ENCODE measurements at places on chromosomes 3 and 15.

DNA sequence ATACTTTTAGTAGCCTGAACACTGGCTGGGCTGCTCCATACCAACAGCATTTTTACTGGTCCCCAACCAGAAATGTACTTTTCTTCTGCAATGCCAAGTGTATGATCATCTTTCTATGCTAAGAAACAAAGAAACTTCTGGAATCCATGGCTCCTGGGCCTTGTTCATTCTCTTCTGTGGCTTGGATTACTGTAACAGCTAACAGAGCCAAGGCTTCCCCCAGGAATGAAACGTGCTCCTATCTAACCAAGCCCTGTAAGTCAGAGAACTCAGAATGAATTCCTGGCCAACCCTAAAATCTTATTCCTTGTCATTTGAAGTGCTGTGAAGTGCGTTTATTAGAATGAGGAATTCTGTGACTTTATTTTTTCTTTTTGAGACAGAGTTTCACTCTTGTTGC, 102.9 kb upstream of the RAD18 start:
- no peak for DNase-seq

- no peak for DNase-seq
Measured at GRCh38 chr3:151124476-151124875, 39.0 kb downstream of the MED12L start.

- DNase-seq, result no peak
Measured at GRCh38 chr3:194446172-194446571, 40.6 kb downstream of the ATP13A3 start.

- no peak for DNase-seq
Measured at GRCh38 chr15:73746883-73747282, 6.3 kb downstream of the INSYN1 start.

DNA sequence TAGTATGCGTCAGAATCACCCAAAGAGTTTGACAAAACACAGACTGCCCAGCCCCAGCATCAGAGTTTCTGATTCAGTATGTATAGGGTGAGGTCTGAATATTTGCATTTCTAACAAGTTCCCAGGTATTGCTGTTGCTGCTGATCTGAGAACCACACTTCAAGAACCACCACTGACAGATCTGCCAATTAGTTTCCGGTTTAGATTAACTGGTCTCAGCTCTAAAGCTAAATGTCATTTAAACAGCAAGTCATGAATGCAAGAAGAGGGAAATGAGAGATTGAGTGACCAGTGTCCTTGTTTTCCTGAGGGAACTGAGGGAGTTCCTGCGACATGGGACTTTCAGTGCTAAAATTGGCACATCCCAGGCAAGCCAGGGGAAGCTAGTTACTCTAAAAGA, 305.0 kb downstream of the ZNF385D start:
- DNase-seq, result no peak

DNA sequence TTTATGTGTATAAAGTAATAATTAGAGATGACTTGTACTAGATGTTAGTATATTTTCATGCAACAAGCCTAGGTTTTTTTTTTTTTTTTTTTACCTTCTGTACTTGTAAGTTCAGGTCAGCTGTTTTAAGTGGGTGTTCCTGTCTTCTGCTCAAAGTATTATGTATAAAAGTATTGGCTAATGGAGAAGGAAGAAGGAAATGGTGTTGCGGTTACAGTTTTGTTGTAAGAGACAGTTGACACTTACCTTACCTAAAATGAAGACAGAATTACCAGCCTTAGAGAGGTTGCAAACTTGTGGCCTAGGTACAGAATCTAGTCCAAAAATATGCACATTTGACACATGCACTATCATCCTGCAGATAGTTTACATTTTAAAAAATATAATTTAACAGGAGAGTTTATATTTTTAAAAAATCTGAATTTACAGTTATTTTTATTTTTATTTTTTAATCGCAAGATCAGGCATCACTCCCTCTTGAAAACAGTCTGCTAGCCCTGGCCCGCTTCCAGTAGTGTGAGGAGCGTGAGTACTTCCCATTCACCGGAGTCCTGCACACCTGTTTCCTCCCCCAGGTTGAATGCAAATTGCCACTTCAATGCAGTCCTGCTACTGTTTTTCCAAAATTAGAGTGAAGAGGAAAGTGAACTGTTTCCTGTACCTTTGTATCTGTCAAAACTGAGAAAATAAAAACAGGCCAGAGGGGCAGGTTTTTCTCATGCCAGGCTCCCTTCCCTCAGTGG, 224.3 kb upstream of the SOX2 start:
- DNase-seq, result no peak

DNA sequence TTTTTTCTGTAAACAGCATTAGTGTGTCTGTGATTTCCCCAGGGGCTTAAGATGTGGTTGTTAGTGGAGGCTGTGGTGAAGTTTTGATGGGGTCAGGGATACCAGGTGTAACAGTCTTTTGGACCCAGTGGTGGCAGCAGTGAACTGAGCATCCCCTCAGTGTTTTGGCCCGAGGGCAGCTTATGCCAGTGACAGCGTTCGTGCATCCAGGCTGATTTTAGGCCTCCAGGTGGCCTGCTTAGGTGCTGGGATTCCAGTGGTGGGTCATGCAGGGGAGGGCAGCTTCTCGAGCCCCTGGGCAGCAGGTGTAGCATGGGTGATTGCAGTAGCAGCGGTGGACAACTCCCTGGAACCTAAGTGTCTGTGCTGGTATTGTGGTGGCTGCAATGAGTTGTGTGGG, 29.2 kb downstream of the STT3B start:
- DNase-seq, result no peak

- no peak for DNase-seq
Measured at GRCh38 chr3:181384970-181385369, 326.8 kb upstream of the SOX2 start.

- DNase-seq, result no peak
Measured at GRCh38 chr3:64000453-64001055, 22.7 kb downstream of the PSMD6 start.
